ENCODE measurements at places on chromosomes 6 and 20.

- DNase-seq: peak; percentile 35
Measured at GRCh38 chr6:41367700-41368099, 32.3 kb downstream of the NCR2 start.

- no peak for DNase-seq
Measured at GRCh38 chr6:125124049-125124669, 29.4 kb upstream of the TPD52L1 start.

- no peak for DNase-seq
Measured at GRCh38 chr6:157187182-157188083, 135.9 kb downstream of the TMEM242 start.

DNA sequence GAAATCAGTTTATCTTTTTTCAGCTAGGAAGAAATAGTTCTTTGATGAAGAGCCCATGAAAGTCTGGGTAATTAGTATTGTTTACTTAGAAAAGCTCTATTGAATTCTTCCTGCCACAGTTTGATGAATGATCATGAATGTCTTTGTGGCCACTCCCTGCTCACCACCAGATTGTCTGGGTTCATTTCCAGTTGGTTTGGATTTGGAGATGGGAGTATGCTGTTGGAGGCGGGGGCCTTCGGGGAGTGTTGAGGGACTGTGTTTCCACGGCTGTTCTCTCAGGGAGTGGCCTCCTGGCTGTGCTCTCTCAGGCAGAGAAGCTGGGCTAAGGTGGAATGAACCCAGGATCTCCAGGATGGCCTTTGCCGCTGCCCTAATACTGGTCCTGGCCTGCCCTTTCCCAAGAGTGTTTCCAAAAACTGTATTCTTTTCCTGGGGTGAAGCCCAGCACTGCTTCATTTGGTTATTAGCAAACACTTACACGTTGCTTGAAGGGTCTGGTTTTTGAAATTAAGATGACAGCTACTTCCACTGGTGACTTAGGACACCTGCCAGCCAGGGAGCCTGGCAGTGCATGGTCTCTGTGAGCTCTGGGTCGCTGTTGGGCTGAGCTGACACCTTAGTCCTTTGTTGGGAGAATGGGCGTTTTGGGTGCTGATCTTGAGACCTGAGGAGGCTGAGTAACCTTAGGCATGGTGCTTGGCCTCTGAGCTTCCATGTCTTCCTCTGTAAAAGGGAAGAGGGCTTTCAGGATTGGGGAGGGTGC, 23.2 kb downstream of the PRPF6 start:
- no peak for DNase-seq

DNA sequence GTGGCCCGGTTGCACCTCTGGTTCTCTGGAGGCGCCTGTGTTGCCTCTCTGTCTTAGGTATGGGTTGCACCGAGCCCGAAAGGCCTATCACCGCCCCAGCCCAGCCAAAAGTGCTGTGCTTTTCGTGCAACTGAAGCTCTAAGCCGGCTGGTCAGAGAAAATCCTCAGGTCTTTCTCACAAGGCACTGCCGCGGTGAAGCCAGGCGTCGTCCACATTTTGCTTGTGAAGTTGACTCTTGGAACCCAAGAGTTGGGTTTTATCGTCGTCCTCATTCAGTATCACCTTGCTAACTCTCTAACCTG, 726 bp upstream of the EMILIN3 start:
- DNase-seq: no peak

DNA sequence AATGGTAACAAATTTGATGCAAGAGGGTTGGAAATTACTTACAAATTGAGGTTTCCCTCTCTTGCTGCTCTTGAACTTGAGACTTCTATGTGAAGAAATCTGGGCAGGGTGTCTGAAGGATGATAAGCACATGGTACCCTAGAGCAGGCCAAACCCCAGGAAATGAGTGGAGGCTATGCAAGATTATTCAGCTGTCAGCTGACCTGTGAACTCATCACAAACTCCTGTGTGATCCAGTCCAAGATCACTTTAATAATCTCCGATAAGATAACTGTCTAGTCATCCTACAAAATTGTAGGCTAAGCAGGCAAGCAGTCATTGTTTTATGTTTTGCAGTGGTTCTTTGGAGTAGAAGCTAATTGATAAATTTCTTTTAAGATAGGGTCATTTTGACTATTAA, 213.1 kb downstream of the BTBD3 start:
- no peak for DNase-seq

DNA sequence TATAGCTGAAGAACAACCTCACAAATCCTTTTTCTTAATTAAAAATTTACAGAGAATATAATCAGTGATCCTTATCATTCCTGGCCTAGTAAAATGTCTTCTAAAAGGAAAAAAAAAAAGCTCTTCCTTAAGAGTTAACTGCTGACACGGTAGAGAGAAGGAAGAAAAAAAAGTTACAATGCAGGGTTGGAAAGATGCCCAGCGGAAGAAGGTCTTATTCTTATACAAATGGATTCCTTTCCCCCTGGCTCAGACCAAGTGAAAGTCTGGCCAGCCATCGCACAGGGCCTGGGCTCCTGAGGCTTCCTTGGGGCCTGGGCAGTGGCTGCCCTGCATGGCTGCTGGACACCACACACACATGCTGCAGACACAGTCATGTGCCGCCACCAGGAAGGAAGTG, 688.6 kb downstream of the TENT5A start:
- DNase-seq: no peak

All from stimulated activated CD4-positive, alpha-beta T cell treated with anti-CD3 and anti-CD28 coated beads, Interleukin-15, amount 100 ng/mL, for 24 hours (primary cell).